Uterus (tissue), 4 donors: ENCODE measurements at places on chromosomes 7 and 10. TPM values are rescaled to one million over a fixed set of nuclear protein-coding genes. Genes with fewer than 3 reads are reported as not detected.

DNA sequence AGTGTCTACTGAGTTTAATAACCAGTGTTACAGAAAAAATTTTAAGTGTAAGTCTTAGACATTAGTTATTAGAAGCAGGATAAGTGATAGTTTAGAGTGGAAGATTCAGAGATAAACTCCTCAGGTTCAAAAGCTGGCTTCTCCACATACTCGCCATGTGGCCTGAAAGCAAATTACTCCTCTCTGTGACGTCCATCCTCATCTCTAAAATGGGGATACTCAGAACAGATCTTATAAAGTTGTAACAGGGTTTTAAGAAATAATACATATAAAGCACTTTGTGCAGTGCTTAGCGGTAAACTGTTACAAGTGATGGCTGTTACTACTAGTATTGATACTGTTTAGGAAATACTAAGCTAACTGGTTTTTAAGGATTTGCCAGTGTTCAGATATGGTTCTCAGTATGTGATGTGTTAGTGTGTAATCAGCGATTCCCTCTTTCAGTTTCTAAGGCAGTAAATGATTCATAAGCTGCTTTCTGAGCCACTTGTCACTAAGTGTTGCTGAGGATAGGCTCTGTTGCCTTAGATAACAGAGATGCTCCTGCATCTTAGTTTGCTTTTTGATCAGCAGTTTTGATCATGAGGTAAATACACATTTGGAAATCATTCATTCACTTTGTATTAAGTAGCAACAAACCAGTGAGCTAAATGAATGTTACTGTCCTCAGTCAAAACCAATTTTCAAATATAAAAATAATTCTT lies 58.7 kb downstream of the CYP51A1 start:
- no peak for DNase-seq

DNA sequence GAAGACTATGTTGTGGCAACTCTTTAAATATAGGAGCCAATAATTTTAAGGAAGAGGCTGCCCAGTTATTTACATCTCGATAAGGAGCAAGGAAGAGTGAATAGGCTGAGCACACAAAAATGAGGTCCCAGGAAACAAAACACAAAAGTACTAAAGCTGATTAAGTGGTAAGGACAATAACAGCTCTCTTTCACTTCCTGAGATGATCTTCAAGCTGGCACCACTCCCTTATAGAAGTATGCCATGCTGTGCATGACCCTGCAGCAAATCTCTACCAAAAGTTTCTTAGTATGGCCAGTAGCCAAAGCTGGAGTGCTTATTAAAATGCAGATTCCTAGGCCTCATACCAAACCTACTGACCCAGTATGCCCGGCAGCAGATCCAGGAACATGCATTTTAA lies 39.7 kb downstream of the CADPS2 start:
- DNase-seq, result no peak

- no peak for DNase-seq
These were observed 23.7 kb downstream of the USP6NL start for GRCh38 chr10:11587722-11588259.

DNA sequence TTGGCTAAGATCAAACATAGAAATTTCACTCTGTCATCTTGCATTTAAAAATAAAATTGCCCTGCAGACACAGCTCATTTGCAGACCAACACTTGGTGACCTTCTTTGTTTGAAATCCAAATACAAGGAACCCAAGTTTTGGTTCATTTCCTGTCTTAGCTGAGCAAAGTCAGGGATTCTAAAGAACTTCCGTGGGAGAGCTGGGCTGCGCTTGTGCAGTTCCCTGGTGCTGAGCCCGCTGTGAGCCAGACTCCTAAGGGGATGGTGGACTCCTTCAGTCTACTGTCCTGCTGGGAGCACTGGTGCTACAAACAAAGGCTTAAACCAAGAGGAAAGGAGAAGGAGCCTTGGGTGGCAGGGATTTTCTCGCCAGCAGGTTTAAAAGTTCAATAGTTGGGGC lies 60.0 kb downstream of the MYOF start:
- DNase-seq, result no peak

DNA sequence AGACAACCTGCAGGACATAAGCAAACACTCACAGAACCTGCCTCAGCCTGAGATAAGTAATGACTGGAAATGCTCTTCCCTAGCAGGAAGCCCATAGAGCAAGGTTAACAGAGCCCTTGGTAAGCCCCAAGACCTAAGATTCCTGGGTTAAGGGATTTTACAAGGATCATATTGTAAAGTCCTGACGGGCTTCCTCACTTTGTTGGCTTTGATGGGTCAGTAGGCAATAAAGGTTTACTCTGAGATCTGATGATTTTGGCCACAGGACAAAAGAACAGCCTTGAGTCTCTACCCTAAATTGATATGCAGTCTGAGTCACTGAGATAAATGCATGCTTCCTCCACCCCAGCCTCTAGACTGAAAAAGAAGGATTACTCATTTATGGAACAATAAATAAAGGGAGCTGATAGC lies 270.8 kb downstream of the HTR7 start:
- DNase-seq, result no peak

- DNase-seq, result no peak
These were observed 511.1 kb downstream of the ZNF37A start for GRCh38 chr10:38605153-38605661.

DNA sequence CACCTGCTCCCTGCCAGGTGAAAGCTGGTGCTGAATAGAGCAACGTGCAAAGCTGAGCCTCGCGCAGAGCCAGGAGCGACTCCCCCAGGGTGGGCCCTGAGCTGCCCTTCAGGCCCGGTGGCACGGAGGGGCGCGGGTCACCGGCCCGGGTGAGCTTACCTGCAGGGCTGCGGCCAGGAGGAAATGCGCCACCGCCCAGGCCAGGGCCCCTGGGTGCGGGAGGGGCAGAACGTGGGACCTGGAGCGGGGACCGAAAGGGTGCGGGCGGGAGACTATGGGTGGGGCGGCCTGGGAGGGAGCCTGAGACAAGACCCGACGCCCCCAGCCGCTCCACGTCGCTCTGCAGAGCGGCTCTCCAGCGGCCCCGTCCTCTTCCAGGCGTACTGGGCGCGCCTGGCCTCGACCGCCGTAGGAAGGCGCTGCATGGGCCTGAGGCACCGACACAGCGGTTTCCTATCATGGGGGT lies 122.1 kb downstream of the BTAF1 start:
- no peak for DNase-seq

DNA sequence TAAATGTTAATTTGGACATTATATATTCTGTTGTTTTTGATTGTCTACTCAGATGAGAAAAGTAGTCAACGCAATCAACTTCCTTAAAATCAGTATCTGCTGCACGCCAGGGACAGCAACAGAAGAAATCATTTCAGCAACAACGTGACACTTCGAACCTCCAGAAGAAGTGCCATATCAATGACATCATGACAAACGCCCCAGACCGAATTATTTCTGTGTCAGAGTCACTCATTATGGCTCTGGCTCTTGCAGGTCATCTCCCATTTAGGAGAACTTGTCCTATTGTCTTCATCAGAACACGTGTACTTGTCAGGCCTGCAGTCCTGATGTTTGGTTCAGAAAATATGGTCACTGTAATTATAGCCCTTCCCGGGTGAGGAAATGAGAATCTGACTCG lies 276.3 kb downstream of the ADARB2 start:
- DNase-seq, result no peak

DNA sequence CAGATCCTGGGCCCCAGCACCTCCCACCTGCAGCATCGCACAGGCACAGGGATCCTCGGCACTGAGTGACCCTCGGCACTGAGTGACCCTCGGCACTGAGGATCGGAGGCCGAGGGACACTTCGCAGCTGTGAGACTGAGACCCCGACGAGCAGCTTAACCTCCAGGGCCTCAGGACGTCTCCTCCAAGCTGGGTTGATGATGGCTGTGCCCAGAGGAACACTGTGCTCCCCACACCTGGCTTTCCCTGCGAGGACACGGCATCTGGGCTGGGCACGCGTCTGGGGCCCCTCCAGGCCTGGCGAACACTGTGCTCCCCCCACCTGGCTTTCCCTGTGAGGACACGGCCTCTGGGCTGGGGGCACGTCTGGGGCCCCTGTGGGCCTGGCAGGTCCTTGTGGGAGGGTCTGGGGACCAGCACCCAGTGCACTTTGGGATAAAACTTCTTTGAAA lies 158.3 kb upstream of the PPP2R2D start:
- no peak for DNase-seq

GRCh38 chr7:140881507-140882228 lies 43.1 kb downstream of the BRAF start:
- no peak for DNase-seq

- no peak for DNase-seq
These were observed 67.9 kb downstream of the RNLS start for GRCh38 chr10:88515235-88515634.

DNA sequence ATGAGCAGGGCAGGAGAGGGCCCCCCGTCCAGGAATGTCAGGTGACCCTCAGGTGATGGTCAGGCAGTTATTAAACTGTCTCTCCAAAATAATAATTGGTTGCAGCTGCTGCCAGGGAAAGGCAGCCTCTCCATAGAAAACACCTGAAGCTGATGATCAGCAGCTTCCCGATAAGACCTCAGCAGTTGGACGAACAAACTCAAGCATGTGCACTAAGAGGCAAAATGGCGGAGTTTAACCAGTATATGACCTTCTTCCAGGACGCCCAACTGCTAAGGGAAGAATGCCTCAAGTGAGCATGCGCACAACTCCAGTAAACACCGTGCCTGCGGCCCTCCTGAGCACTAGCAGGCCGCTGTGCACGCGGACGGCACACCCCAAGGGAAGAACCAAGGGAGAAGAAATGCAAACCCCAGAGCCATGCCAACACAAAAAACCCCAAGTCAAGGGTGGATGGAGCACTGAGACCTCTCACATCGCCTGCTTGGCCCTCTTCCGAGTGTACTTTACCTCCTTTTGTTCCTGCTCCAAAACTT lies 38.9 kb upstream of the ADARB2 start:
- no peak for DNase-seq

- DNase-seq, result no peak
These were observed 854.1 kb downstream of the LRMDA start for GRCh38 chr10:76285515-76285914.

The LIPJ gene
- total RNA-seq, result 1.2 TPM

The ADAM22 gene
- 19.8 TPM for total RNA-seq

The FGFR2 gene
- 157 TPM for total RNA-seq

The CSGALNACT2 gene
- 19.1 TPM for total RNA-seq

The DGKB gene
- 5.9 TPM for total RNA-seq

The BUD23 gene
- total RNA-seq, result 12.4 TPM

The SDK1 gene
- 16.2 TPM for total RNA-seq

The NPY gene
- not detected for total RNA-seq

The CHN2 gene
- 9.8 TPM for total RNA-seq
